Stimulated activated CD8-positive, alpha-beta memory T cell treated with anti-CD3 and anti-CD28 coated beads, Interleukin-15, amount 100 ng/mL, for 24 hours (primary cell): ENCODE measurements at places on chromosomes 5 and 9.

- no peak for DNase-seq
These were observed 440.4 kb downstream of the CDH18 start for GRCh38 chr5:19547640-19548039.

GRCh38 chr9:95333426-95333825 lies 15.9 kb upstream of the FANCC start:
- DNase-seq, result no peak

DNA sequence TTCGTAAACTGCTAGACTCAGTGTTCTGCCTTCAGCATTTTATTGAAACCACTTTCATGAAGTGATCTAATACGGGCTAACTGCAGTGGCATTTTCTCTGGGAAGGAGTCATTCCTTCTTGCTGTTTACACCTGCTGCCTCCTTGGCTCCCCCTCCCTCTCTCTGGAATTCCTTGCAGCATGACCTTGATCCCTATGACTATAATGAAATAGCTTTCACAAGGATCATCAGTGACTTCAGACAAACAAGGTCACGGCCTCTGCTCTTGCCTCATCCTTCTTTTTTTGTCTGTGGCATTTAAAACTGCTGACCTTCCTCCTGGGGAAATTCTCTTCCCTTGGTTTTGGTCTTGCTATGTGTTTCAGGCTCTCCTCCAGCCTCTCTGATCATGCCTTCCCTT lies 90.2 kb downstream of the ZNF462 start:
- no peak for DNase-seq

DNA sequence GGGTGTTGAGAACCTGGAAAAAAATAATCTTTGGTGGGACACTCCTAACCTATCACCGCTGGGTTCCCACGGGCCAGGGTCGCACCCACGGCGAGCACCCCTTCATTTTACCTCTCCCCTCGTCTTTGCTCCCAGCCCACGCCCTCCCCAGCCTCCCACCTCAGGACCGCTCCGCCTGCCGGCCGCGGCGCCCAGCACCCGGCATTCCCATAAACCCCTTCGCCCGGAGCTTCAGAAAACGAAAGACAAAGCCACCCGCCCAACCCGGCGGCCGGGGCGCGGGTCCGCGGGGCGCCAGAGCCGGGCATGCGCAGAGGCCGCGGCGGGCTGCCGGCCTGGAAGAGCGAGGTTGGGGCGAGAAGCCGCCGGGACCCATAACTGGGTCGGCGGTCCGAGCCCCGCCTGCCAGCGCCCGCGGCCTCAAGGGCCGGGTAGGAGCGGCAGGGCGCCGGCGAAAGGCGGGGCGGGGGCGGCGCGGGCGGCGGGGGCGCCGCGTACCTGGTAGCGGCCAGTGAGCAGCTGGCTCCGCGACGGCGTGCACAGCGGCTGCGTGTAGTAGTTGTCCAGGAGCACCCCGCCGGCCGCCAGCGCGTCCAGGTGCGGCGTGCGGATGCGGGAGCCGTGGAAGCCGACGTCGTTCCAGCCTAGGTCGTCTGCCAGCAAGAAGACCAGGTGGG lies 533 bp downstream of the ARSB start:
- DNase-seq, result peak; percentile 56
